Fibroblast of skin of scalp (primary cell): ENCODE measurements at places on chromosomes 1 and 21.

DNA sequence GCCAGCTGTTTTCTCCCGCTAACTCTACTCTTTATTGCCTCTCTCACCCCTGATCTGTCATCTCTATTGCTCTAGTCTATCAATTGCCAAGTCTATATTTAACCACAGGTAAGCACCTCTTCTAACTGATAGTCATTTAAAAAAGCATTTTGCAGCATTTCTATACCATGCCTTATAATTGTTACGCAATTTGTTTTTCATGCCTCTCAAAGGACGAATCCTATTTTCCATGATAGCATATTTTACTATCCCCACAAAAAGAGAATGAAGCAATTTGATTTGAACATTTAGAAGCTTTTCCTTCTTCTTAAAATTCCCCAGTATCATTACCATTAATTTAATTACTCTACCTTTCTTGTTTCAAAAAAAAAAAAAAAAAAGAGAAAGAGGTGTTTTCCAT is 432.8 kb upstream of the ZP4 start:
- no peak for DNase-seq

GRCh38 chr1:29708381-29708780 is 472.1 kb downstream of the PTPRU start:
- peak; percentile 43 for DNase-seq

DNA sequence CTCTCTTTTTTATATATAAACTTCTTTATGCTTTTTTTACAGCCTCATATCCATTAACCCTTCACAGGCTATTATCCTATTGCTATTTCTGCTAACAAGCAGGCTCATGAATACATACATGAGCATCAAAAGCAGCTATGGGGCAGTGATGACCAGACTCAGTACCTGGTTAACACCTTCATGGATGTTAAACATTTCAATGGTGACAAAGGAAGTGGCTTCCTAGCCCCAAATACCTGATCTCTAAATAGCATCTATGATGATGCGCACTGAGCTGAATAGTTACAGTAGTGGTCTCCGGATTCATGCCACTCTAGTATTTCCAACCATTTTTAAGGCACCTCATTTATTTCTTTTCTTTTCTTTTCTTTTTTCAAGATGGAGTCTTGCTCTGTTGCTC is 101.1 kb downstream of the TM2D1 start:
- no peak for DNase-seq

DNA sequence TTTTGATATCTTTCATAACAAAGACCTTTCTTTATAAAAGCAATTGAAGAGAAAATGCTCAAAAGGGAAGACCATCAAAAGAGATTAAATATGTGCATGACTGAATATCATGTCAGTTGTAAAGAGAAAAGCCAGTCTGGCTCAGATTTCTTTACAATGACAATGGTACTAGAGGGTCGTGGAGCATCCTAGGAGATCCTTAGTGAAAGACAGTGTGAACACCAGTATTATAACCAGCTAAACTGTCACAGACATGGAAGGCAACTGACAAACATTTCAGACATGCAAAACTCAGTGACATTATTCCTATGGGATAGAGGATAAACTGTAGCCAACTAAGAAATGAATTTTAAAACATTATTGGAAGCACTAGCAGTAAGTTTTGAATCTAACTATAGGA is 27.1 kb upstream of the ADARB1 start:
- DNase-seq = no peak

DNA sequence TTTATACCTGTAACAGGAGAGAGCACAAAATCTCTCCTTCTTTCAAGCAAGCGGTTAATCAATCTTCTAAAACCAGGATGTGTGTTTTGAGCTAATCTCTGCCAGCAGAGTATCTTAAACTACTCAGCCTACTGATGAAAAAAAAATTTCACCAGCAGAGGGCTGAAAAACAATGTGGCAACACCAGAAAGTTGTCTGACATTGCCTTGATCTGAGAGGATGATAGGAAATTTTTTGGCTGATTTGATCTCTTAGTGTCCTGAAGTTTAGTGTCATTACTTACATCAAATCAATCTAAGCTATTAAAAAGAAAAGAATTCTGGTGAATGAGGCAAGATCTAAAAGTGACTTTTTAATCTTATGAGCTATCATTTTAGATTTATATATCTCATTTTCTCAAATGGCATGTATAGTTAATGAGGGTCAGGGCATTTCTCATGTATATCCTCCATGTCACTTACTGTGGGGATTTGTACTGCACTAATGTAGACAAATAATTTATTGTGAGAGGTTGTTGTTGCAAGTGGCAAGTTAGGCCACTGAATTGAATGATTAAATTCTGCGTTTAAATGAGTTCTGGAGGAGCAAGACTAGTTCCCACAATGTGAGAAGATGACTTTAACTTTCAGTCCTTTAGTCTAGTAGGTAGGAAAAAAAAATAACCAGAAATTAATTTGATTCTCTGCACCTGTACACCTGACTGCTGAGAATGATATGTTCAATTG is 10.9 kb downstream of the ADAMTS1 start:
- DNase-seq = peak; percentile 49

DNA sequence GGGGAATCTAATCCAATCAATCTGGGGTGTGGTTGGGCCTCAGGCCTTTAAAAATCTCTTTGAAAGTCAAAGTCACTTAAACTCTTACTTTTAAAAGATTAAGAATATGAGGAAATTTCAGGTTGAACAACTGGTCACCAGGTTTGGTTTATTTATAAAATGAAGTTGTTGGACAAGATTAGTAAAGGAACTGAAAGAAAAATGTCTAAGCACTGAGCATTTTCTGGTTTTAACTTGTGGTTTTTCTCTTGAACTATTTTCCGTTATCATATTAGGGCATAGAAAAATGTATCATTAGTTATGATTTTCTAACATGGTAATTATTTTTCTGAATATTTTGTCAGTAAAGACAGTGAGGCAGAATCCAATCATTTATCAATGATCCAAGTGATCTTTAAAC is 49.6 kb downstream of the RGS2 start:
- no peak for DNase-seq
